ENCODE measurements at places on chromosomes 5 and 9. TPM values are rescaled to one million over a fixed set of nuclear protein-coding genes. Genes with fewer than 3 reads are reported as not detected.

Gene EIF4EBP3
- total RNA-seq: 14.1 TPM

Gene NEURL1B
- total RNA-seq: 2.8 TPM

GRCh38 chr5:84385705-84386104, 1.0 kb upstream of the EDIL3 start:
- DNase-seq: no peak

Gene LHX3
- not detected for total RNA-seq

GRCh38 chr5:7445068-7445467, 49.1 kb downstream of the ADCY2 start:
- no peak for DNase-seq

- no peak for DNase-seq
These were observed 84.3 kb upstream of the ACTBL2 start for GRCh38 chr5:57566914-57567313.

GRCh38 chr9:126625329-126626126, 11.8 kb downstream of the LMX1B start:
- no peak for DNase-seq

DNA sequence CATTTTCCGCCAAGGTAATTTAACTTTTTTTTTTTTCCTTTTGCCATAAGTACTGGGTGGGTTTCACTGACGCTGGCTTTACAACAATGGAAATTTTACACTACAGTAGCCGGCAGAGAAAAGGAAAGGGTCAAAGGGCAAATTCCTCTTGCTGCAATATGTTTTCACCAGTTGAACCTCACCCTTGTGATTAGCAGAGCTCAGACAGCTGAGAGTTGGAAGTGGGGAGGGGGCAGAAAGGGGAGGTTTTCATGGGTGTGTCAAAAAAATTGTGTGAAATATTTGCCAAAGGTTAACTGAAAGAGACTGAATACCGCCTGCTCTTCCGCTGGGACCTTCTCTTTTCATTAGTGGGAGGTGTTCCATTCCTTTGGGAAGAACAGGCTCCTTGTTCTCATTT, 296.9 kb downstream of the ADAMTS6 start:
- no peak for DNase-seq

Gene UBE2QL1
- not detected for total RNA-seq

GRCh38 chr5:127055880-127056653, 17.2 kb downstream of the C5orf63 start:
- no peak for DNase-seq

DNA sequence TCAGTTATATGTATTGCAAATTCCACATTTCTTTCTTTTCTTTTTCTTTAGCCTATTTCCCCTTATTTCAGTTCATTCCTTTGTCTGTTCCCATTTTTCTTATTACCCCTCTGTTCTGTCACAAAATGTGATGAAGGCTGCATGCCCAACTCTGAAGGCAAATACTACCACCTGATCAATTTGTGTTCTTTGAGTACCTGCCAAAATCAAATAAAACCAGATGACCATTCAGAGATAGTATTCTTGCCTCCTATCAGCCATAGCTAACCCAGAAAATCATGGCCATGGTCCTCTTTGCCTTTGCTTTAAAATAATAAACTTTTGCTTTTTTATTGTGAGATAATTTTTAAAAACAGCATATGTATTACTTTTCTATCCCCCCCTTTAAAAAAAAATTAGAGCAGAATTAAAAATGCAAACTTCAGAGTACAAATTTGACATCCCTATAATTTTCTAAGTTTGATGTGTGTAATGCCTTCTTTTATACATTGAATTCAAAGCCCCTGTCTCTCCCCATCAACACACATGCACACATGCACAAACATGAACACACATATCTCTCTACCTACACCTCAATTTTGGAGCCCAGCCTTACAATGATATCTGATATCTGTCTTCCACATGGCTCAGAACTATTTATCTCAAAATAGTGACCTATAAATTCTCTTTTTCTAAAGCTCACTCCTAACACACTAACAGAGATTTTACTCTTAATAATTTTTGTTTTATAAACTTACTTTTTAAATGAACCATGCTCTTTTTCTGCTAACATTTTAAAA, 3.5 kb downstream of the RFESD start:
- DNase-seq: no peak

Gene SH3TC2
- total RNA-seq: 60.3 TPM

Gene ZCCHC7
- total RNA-seq: 6.5 TPM

DNA sequence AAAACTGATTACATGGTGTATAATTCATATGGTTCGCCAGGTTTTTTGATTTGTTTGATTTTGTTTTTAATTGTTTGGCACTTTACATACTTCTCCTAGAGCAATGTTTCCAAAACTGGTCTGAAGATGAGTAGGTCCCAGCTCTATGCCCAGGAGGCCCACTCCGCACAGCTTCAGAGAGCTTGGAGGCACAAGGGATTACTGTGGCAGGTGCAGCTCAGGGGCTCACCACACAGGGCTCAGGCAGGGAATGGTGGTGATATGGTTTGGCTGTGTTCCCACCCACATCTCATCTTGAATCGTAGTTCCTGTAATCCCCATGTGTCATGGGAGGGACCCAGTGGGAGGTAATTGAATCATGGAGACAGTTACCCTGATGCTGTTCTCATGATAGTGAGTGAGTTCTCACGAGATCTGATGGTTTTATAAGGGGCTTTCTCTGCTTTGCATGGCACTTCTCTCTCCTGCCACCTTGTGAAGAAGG, 296.6 kb downstream of the MED10 start:
- DNase-seq: no peak

Gene CD74
- 1,091 TPM for total RNA-seq

- DNase-seq: no peak
These were observed 418.9 kb downstream of the ARHGEF28 start for GRCh38 chr5:74044936-74045335.

Gene PCDHA1
- total RNA-seq: 0.83 TPM

Gene PDE6A
- total RNA-seq: not detected

Gene PRDM9
- not detected for total RNA-seq

- DNase-seq: no peak
These were observed 192.8 kb downstream of the ACTL7B start for GRCh38 chr9:108662956-108663355.

Gene ADAMTS19
- not detected for total RNA-seq

DNA sequence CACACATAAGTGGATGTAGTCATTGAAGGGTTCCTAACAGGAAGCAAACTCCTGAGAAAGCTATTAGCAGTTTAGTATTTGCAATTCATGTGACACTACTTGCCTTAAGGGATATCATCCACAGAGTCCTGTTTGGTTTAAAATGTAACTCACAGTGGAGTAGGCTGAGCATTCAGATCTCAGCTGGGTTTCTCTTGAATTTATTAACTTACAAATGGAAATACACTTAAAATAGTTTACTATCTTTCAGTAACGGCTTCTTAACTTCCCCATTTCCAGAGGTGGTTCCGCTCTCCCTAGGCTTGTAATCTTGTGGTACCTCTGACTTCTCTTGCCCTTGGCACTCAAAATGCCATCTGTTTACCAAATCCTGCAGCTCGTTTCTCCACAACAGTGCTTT, 660.7 kb upstream of the ADAMTS16 start:
- DNase-seq: no peak

Gene EFNA5
- total RNA-seq: 216 TPM

GRCh38 chr9:134784577-134785305, 95.9 kb upstream of the FCN2 start:
- no peak for DNase-seq

Gene NPDC1
- 65.2 TPM for total RNA-seq
